ENCODE measurements at places on chromosomes 13 and 19. TPM values are rescaled to one million over a fixed set of nuclear protein-coding genes. Genes with fewer than 3 reads are reported as not detected.

The GRIK5 gene
- 0.08 TPM for total RNA-seq

The ZNF579 gene
- 2.6 TPM for total RNA-seq

GRCh38 chr13:107974409-107974808 lies 240.9 kb downstream of the LIG4 start:
- no peak for DNase-seq

DNA sequence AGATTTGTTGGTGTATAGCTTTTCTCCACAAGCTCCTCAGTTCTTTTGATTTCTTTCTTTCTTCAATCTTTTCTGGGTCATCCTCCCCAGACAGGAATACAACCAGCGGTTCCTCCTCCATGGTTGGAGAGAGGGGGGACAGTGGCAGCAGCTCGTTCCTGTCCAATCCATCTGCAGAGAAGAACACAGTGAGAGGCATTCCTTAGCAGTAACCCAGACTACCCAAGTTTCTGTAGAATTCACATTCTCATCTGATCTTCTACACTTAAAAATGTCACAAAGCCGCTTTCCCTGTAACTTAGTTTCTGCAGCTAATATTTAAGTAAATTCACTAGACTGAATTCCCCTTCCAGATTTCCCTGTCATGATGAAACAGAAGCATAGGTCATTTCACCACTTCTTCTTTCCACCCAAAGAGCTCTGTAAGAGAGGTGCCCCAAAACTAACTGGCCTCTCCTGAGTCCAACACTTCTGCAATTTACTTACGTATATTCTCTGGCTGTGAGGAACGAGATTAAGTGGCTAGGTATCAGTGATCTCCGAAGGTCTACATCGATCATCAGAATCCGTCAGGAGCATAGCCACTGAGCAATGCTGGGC lies 171.9 kb downstream of the TBC1D4 start:
- no peak for DNase-seq

- DNase-seq = no peak
These were observed 57.7 kb downstream of the ING1 start for GRCh38 chr13:110771194-110771593.

DNA sequence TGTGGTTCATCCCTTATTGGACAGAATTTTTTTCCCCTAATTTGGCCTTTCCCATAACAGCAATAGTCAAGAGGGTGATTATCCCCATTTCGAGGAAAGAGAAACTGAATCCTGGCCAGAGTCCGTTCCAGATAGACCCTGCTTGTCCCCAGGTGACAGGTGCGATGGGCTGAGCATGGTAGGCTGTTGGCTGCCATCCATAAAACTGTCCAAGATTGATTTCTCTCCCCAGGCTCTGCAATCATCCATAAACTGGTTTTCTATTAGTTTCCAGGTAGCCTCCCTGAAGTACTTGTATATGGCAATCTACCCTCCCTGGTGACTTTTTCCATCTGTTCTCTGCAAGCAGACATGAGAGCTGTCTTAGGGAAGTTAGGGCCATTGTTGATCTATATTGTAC lies 25.4 kb downstream of the SERP2 start:
- DNase-seq = no peak

DNA sequence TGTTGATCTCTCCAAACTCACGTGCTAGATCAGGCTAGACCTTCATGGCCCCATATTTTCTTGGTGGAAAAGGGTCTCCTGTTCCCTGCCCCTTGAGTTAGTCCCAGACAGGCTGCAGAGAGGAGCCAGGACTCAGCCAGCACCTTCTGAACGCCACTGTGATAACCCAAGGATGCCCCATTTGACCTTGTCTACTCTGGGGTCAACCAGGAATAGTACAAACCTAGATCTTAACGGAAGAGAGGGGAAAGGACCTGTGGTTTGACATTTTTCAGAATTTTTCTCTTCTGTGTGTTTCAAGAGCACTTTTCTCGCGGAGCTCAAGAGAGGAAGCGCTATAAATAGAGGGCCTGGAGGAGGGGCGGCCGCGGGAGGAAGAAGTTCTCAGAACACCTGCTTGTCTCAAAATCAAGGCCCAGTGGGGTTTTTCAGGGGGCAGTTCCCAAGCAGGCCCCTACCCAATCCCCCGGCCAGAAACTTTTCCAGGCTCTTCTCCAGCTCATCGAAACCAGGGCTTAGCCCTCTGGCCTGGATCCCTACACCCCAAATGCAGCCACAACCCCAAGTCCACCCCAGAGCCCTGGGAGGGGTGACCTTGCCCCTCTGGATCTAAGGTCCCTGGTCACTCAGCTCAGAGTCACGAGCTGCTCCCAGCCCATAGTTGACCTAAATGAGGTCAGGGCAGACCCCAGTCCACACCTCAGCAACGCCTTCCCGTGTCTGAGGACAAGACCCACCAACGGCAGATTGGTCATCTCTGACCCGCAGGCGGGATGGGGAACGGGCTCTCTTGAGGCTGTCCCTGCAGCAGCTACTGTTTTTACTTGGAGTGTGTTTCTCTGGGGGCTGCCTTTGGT lies 75.6 kb upstream of the TM9SF2 start:
- DNase-seq = peak; percentile 11

Data from esophagus squamous epithelium (tissue), 5 donors.